ENCODE measurements at places on chromosomes 1 and 21. TPM values are rescaled to one million over a fixed set of nuclear protein-coding genes. Genes with fewer than 3 reads are reported as not detected.

DNA sequence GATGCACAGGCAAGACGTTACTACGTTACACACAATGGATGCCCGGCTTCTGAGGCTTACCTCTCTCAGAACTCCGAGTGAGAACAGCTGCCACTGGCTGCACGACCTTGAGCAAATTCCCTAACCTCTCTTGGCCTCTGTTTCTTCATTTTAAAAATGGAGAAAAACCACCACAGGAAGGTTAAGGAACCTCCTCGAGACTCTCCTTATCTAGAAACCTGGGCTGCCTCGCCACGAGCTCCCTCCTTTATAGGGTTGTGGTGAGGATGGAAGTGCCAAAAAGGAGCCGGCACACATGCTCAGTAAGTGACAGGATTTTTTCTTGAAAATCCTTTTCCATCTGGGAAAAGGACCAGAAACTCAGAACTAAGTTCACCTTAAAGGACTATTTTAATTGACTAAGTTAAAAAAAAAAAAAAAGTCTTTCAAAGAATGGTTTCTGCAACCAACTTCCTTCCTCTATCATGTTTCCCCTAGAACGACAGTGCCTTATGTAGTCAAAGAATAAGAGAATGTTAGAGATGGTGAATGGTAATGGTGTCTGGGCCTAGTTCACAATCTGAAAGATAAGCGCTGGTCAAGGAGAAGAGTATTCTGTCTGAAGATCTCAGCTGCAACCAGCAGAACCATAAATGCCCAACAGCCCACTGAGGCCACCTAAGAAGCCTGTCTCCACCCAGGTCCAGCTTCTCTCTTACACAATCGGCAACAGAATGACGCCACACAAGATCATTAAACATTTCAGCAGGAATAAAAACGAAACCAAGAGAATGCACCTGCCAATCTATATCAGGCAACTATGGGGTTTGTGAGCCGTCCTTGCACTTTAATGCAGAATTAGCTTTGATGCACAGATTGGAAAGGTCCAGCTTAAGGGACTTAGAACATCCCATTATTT, 64.9 kb downstream of the SLC45A1 start:
- no peak for DNase-seq

DNA sequence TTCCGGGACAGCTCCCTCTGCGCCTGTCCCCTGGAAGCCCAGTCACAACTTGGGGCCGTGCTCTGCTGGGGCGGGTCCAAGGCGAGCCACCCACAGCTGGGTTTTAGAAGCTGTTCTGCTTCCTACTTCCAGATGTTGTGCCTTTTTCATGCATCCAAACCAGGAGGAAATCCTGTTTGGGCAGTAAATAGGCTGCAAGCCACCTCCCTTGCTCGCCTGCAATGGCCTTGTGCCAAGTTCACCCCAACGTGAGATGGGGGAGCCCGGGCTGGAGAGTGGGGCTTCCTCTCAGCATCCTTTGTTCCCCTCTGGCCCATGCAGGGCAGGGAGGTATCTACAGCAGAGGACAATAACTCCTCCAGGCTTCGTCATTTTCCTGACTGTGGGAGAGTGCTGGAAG, 73.2 kb downstream of the DMRTB1 start:
- DNase-seq = no peak

- DNase-seq = no peak
Observed at GRCh38 chr1:230760360-230760827, 13.2 kb downstream of the CAPN9 start.

GRCh38 chr1:232226197-232226712, 403.7 kb downstream of the SIPA1L2 start:
- no peak for DNase-seq

DNA sequence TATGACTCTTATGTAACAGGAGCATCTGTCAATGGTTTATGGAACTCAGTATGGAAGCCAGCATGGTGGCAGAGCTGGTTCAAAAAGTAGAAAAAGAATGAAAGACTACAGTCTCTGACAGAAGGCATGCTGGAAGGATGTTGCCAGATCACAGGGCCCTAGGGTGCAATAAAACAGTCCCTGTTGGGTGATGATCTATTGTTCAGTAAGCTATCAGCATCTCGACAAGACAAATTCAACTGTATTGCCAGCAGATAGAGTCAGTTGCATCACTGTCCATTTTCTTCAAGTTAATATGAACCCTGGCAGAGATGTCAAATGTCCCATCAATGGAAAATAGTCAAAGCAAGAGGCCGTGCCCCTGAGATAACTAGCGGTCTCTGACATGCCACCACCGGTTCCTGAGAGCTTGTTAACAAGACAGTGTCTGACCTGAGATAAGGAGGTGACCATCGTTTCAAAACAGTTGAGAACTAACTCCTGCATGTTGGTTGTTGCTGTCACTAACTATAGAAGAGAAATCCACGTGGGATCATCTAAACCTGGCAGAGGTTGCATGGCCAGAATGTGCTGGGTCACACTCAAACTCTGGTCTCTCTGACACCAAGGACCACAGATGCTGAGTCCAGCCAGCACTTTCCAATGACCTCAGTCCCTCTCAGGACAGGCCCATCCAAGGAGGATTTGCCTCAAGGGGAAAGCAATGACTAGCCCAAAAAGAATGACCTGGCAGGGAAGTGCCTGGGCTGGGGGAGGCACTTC, 125.9 kb downstream of the RIPK4 start:
- DNase-seq = no peak

DNA sequence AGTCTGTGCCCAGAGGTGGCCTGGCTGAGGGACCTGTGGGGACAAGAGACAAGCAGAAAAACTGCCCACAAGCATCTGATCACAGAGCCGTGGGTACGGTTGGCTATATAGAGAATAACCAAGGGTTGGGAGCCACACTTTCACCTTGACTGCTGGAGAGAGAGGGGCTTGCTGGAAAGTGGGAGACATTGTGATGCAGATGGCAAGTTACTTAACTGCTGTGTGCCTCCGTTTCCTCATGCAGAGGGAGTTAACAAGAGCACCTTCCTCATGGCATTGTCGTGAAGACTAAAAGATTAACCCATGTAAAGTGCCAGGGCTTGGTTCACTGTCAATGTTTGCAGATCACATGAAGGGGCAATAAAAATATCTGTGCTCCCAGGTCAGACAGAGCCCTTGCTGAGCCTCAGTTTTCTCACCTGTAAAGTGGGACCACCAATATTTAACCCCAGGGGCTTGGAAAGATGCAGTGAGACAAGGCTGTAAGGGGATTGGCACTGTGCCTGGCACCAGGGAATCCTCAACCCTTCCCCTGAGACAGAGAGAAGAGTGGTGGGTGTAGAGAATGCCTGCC, 52.8 kb downstream of the SDC3 start:
- DNase-seq = no peak

CD5L gene
- not detected for total RNA-seq

TMIGD3 gene
- not detected for total RNA-seq

AKR7A3 gene
- total RNA-seq = 1.4 TPM
